ENCODE measurements at places on chromosomes 2 and 18.

GRCh38 chr2:44462934-44463849 lies 101.4 kb downstream of the CAMKMT start:
- DNase-seq = no peak

GRCh38 chr18:54250846-54251261 lies 18.5 kb upstream of the POLI start:
- no peak for DNase-seq

DNA sequence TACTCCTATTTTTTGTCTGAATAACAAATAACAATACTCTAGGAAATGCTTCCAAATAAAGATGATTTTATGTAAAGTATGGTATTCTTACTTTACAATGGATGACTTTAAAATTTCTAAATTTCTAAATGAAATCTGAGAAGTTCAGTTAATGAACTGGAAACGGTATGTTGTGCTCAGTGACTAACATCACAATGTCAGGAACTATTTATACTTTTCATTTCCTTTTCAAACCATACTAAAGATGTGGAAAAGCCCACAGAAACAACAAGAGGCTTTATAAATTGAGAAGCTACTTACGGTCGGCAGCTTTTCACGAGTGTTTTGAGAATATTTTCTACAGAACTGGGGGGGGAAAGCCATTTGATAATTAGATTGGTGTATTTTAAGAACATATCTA lies 31.1 kb downstream of the PSME4 start:
- no peak for DNase-seq

DNA sequence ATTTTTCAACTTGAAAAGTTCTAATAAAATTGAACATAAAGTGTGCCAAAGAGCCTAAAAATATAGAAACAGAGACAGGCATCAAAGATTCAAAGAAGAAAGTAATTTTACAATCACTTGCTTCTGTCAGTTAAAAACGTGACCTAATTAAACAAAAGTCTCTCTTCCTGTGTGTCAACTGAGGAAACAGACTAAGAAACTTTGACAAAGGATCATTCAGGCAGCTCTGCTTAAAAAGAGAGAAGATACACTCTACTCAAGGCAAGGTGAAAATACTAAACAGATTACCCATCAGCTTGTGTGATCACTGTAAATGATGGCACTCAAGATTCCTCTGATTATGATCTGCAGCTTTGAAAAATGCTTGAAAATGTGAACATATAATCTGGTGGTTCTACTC lies 47.8 kb downstream of the DYM start:
- DNase-seq = no peak

DNA sequence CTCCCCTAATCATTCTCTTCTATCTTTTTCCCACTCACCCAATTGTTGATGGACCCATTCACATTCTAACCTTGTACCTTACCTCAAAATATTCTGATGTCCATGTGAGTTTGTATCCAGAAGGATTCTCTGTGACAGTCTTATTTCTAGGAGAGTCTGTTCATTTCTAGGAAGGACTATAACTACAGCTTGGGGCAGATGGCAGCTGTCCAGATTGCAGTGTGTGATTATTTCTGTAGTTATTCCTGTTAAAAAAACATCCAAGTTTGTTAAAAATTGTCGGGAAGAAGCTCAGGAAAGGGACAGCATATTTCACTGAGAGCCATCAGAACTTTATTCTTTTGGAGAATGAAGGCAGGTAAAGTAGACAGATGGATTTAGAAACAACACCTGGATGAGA lies 142.6 kb downstream of the RAPGEF4 start:
- DNase-seq = no peak
